Stimulated activated CD4-positive, alpha-beta T cell treated with anti-CD3 and anti-CD28 coated beads, Interleukin-1b, Interleukin-23, amount 100 ng/mL, for 48 hours (primary cell): ENCODE measurements at places on chromosomes 2 and 18.
A peak's percentile ranks its signal among the peaks of the same experiment; 100 is the strongest.

DNA sequence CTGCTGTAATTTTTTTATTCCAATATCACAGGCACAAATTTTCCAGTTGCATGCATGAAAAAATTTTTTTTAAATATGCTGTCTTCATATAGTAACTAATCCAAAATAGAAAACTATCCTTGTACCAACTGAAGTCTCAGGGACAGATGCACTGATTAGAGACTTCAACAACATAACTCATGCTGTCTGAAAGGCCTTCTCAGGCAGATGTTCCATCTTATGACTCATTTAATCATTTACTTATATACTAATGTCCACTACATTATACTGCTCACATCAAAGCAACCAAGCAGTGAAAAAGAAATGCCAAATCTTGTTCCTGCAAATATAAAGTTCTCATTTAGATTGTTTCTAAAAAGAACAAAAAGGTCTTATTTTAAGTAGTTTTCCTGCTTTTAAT, 53.1 kb downstream of the OLA1 start:
- DNase-seq = no peak

DNA sequence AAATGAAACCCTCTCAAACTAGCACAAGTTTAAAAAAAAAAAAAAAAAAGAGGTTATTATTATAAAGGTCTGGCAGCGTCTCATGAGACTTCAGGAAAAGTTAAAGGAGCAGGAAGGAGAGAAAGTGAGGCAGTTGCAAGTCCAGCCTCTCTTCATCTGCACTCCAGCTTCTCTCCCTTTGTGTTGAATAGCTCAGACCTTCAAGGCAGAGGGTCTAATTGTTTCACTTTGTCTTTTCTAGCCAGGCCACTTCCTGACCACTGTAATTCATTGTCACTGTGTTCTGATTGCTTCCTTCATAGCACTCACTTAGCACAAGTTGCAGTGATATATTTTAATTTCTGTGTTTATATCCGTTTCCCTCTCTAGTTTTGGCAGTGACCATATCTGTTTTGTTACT, 99.9 kb downstream of the SPATS2L start:
- no peak for DNase-seq

- peak; percentile 92 for DNase-seq
Observed at GRCh38 chr2:231713730-231714638, 5.7 kb downstream of the PTMA start.

- DNase-seq = no peak
Observed at GRCh38 chr2:195505701-195506100, 151.3 kb upstream of the SLC39A10 start.

DNA sequence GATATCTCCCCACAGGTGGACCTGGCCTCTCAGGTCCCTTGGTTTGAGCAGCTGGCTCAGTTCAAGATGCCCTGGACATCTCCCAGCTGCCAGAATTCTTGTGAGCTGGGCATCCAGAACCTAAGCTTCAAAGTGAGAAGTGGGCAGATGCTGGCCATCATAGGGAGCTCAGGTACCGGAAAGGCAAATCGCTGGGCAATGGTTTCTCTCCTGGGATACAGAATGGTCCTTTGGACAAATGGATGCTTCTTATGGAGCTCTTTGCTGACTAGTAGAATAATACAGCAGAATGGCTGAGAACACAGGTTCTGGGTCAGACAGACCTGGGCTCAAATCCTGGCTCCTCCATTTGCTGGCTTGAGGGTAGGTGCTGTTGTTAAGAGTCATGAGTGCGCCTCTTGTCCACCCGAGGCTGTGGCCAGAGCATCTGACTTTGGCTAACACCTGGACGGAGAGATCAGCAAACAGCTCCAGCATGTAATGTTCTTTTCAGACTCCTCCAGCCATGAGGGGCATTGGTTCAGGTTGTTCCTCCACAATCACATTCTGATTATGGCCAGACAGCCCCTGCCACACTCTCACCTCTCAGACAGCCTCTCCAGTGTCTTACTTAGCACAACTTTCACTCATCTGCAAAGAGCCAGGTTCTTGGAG, 7.5 kb downstream of the ABCG8 start:
- DNase-seq = no peak

DNA sequence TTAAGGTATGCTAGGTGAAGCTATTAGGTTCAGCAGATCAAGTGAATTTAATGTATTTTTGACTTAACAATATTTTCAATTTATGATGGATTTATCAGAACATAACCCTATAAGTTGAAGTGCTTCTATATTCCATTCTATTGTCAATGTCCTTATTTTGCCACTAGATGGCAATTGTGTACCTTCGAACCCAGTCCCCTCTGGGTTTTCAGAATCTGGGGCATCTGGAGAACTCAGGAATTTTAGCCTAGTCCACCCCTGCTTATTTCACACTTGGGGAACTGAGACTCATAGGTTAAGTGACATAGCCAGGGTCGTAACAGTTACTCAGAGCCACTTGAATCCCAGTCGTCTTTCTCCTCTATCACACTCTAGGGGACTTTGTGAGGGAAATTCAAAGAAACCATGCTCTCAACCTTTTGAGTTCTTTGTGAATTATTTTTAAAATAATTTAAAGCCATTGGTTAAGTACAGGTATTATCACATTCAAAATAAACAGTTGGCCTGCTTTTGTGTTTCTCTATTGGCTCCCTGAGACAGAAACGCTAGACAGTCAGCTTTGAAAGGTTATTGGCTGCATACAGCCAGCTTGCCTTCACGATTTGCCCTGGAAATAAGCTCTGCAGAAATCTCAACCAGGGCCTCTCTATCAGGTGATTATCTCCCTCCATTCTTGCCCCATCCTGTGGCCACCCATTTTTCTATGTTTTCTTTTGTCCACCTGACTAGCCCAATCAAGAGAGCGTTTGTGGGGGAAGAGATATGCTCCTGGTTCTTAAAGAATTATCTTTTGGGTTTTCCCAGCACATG, 145.0 kb downstream of the TTC27 start:
- DNase-seq = no peak

DNA sequence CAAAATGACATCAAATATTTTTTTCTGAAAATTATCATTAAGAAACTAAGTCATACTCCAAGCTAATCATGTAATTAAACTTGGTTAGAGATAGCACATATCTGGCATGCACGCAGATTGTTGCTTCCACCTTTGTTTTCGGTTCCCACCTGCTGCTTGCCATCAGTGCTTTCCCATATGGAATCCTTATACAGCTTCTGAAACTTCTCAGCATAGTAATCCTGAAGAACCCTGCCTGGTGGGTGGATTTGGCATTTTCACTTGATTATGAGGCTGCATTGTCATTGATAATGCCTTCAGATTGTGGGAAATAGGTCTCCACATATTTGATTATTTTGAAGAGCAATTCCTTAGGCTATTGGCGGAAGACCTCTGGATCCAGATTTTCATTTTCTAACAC, 47.5 kb downstream of the ZC3H6 start:
- no peak for DNase-seq

DNA sequence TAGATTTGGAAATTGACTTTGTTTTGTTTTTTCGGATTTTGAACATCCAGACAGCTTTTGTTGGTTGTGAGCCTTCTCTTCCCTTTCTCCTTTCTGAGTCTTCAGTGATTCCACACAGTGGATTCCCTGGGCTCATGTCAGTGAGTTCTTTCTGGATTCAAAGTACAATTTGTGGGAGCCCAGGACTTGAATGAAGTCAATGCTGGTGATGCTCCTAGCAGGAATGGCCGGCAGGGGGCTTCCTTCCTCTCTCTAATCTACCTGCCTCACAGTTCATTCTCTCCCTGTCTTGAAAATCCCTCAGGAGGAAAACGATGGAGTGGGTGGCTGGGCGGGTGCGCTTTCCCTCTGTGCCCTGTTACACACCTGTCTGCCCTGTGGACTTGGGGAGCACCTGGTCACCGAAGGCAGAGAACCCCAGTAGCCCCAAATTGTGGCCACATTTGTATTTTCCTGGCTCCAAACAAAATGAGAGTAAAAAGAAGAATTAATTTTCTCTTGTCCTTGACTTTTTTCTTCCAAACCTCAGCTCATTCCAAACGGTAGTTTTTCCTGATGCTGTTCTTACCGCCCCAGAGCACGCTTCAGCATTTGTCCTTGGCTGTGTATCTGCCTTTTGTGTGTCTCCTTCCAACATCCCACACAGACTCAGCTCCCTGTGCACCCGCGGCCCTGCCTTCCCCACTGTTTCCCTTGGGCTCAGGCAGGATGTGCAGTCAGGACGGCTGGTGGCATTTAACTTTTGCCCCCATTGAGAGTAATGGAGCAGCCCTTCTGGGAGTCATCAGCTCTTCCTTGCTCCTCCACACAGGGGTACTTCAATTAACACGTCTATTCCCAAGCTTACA, 86.6 kb downstream of the MARCO start:
- no peak for DNase-seq

GRCh38 chr2:229821316-229821715, 100.5 kb downstream of the TRIP12 start:
- no peak for DNase-seq

DNA sequence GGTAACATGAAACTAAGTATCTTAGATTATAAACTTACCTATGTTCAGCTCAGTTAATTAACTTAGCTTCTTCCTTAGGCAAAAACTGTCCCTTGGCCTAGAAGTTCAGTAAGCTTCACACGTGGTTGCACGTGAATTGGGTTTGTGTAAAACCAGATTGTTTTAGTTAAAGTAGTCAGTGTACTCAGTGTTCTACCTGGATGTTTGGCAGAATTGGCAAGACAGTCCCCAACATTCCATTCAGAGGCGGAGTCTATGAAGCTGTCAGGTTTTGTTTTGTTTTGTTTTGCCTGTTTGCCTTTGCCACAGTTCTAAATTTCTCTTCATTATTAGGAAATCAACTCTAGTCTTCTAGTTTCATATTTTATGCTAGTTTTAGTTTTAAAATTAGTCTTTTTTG, 105.3 kb upstream of the ZEB2 start:
- DNase-seq = no peak

DNA sequence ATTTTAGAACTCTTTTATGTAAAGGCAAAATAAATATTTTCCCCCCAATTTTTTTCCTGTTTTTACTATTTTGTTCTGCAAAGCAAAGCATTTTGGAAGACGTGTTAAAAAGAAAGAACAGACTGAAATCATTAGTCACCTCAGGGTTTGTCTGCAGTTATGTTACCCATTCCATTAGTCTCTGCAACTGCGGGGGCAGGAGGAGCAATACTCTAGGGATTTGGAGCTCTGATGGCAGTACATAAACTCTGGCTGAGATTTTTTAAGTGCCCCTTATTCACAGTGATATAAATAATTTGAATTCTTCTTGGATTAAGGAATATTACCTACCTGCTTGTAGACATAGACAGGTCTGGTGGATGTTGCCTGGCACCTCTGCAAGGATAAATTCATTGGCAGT, 88.0 kb upstream of the CELF4 start:
- DNase-seq = no peak
